GM04503 (cell line): ENCODE measurements at places on chromosomes 2 and 18.
A peak's percentile ranks its signal among the peaks of the same experiment; 100 is the strongest.

DNA sequence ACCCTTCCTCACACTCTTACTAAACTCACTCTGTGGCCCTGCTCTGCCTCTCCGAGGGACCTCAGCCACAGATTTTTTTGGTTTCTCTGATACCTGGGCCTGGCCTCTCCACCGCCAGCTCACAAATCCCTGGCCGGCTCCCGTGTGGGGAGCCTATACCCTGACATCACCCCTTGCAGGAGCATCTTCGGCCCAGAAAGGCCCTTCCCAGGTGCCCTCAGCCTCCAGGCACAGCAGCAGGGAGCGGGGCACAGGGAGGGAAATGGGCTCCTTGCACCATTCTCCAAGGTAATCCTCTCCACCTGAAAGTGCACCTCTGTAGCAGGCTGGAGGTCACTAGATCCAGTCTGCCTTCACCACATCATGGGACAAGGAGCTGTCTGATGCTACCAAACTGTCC, 43.2 kb downstream of the CRACDL start:
- no peak for DNase-seq

- peak; percentile 62 for DNase-seq
These were observed 26.5 kb downstream of the SLC1A4 start for GRCh38 chr2:65015731-65016130.

- DNase-seq: no peak
These were observed 73.7 kb downstream of the ZRANB3 start for GRCh38 chr2:135457279-135457678.

- no peak for DNase-seq
These were observed 865.1 kb upstream of the VRK2 start for GRCh38 chr2:57181315-57182038.

DNA sequence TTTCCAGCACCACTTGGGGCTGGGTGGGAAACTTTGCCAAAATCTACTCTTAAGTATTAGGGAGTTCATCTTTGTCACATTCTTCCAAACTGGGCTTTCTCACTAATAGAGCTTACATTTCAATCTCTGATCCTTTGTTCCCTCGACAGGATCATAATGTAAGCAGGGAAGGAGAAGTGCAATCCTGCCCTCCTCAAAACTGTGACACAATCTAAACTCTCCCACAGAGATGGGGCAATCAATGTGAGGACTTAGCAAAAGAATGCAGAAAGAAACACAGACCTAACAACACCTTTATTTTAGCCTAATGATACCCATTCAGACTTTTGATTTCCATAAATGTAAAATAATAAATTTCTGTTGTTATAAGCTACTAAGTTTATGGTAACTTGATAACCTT, 40.8 kb downstream of the DSEL start:
- DNase-seq: no peak

- DNase-seq: no peak
These were observed 521 bp downstream of the MYCN start for GRCh38 chr2:15940661-15941480.

DNA sequence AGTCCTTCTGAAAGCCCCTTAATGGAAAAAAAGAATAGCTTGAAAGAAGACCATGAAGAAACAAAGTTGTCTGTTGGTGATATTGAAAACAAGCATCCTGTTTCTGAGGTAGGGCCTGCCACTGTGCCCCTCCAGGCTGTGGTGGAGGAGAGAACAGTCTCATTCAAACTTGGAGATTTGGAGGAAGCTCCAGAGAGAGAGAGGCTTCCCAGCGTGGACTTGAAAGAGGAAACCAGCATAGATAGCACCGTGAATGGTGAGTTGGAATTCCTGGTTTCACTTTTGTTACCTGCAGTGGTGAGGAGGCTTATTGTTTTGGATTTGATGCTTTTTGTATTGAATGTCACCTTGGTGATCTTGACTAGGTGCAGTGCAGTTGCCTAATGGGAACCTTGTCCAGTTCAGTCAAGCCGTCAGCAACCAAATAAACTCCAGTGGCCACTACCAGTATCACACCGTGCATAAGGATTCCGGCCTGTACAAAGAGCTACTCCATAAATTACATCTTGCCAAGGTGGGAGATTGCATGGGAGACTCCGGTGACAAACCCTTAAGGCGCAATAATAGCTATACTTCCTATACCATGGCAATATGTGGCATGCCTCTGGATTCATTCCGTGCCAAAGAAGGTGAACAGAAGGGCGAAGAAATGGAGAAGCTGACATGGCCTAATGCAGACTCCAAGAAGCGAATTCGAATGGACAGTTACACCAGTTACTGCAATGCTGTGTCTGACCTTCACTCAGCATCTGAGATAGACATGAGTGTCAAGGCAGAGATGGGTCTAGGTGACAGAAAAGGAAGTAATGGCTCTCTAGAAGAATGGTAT, 13.3 kb downstream of the SLC20A1 start:
- no peak for DNase-seq

GRCh38 chr2:10740226-10740625, 18.8 kb downstream of the ATP6V1C2 start:
- DNase-seq: no peak

DNA sequence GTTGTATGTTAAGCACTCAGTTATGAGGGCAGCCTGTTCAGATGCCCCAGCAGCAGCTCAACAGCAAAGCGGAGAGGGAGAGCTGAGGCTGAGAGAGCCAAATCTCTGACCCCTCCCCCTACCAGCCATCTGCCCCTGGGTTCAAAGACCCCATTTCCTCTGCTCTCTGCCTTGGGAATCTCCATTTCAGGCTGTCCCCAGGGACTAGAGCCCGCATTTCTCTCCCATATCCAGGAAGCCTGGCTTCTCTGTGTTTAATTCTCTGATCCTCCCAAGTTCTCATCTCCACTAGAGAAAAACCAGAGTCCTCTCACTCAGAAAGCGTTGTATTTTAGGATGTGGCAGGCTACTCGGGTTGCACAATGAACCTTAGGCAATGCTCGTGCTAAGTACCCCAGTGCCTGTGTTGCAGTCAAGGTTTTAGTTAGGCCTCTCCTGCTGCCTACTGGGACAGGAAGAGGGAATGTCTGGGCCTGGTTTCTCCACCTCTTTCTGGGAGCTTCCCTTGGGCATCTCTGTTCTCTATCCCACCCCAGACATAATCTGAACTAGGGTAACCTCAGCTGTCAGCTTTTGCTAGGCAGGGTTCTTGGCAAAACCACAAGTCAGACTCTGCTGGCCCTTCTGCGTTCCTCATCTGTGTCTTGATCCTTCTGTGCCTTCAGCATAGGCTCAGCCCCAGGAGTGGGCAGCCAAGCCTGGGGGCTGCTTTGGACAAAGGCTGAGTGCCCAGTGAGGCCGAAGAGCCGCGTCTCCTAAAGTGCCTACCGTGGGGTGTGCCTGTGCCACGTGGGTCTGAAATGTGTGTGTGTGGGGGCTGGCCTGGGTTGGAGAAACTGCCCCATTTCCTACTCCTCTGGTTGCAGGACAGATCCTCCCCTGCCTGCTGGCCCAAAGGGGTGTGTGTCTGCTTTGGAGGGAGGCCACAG, 96.8 kb downstream of the STPG4 start:
- peak; percentile 77 for DNase-seq

DNA sequence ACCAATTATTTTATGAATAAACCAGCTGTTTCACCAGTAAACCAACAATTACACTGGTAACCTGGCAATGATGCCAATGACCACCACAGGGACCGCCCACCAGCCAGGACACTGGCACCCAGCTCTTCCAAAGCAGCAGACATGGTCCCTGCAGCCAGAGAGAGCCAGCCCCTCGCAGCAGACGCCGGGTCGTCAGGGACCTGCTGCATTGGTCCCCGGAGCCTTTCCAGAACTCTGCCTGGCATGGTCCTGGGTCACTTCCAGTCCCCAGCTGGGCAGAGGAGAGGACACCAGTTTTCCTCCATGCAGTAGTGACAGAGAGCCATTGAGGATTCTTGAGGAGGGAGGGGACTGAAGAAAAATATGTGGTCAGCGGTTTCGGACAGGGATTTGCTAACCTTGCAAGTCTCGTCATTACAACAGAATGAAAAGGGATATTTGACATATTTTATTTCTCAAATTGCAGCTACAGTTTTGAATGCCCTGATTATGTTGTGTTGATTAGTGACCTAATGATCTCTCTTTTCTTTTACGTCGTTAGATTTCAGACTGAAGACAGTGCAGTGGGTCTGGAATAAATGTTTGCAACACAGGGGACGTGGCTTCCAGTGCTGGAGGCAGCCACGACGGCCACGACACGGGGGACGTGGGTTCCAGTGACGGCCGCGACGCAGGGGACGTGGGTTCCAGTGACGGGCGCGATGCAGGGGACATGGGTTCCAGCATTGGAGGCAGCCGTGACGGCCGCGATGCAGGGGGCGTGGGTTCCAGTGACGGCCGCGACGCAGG, 154.5 kb downstream of the TPO start:
- no peak for DNase-seq

DNA sequence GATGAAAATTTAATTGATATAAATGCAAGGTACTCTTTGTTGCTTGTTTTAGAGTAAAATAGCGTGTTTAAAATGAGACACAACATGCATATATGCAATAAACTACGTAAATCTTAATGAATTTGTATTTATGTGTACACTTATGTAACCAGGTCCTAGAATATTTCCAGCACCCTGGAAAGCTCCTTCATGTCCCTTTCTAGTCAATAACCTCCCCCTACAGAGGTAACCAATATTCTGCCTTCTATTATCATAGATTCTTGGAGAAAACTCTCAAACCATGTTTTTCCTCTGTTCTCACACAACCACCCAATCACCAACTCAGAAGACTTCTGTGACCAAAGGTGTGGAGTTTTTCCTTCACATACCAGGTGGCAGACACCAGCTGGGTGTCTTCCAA, 79.6 kb upstream of the THUMPD2 start:
- no peak for DNase-seq

GRCh38 chr18:24214913-24215312, 76.1 kb downstream of the CABYR start:
- no peak for DNase-seq

DNA sequence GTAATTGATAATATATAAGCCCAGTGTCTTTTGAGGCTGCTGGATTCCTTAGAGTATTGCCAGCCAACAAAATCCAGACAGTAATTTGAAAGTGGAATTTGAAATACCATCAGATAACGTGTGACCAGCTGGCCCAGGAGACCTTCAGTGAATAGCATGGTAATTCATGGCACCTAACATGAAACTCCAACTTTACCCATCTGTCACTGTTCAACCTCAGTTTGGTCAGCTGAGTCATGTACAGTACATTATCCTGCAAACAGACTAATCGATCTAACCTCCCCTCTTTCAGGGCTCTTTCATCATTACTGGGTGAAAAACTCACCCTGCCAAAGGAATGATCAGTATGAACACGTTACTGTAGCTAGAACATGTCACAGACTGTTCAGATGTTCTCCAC, 230.6 kb downstream of the DOK6 start:
- DNase-seq: no peak

GRCh38 chr2:191678437-191679100, 633 bp downstream of the NABP1 start:
- DNase-seq: no peak

- DNase-seq: no peak
These were observed 149.6 kb downstream of the NCKAP5 start for GRCh38 chr2:133418671-133419070.

- DNase-seq: peak; percentile 84
These were observed 309.0 kb upstream of the GULP1 start for GRCh38 chr2:187982668-187983067.

DNA sequence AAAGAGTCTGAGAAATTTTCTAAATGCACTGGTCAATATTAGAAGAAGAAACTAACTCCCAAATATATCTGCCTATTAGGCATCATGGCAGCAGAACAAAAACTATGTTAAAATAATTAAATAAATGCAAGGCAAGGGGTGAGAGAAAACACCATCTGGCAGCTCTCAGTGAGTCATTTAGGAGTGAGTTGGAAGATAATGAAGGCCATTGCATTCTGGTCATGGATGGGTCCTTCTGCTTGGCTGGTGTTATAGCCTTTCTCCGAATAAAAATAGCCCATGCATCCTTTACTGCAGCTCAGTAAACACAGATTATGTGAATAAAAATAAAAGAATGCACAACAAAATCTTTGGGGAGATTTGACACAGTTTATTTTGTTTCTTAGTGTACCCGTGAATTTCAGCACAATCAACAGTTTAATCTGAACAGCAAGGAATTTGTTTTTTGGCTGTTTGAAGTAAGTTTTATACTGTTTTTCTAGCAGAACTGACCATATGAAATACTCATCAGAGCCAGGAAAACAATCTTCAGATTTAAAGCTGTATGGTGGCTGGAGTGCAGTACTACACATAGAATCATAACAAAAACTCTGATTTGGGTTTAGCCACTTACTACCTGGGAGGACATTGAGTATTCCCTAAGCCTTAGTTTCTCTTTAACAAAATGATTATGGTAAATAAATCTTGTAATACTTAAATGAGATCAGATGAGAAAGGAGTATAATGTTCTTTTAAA, 225.1 kb upstream of the ITGA4 start:
- peak; percentile 39 for DNase-seq

GRCh38 chr2:85681372-85681763, 12.8 kb upstream of the GNLY start:
- DNase-seq: no peak

DNA sequence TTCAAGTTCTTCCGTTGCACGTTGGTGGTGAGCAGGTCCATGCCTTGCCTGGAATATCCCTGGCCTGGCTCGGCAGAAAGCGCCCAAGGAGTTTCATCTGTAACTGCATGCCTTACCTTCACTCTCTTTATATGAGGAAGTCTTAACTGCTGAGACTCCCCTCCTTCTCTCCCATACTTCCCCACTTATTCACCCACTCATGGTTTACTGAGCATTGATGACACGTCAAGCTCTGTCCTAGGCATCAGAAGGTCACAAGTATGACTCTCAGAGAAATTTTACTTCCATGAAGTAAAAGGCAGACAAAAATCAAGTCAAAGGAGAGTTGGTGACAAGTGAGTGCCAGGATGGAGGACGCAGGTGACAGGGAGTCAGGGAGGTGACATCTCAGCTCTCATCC, 68.2 kb downstream of the TBC1D8 start:
- no peak for DNase-seq

DNA sequence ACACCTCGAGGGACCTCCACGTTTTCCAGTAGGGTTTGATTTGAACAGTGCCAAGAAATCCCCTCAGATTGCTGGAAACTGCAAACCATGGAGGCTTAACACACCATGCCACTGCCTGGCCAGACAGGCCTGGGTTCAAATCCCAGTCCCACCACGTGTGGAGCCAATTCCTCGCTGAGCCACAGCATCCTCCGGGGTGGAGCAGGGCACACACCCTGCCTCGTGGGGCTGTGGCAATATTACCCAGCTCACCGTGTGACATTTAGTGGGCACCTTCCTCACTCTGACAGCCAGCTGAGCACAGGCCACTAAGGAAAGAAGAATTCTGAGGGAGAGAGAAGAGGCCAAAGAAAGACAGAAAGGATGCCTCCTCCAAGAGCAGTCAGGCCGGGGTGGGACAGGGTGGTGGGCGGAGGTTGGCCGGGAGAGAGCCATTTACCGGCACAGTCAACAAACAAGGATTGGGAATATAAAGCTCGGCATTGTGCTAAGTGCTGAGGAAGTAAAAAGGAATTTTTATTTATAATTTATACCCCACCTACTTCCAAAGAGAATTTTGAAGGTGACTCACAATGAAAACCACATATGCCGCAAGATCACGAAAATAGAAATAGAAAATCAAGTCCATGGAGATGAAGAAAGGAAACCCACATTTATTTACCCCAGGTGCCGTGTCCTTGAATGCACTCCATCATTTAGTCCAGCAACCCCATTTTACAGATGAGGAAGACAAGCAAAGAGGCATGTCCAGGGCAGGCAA, 111.5 kb downstream of the MCFD2 start:
- DNase-seq: peak; percentile 94

- DNase-seq: no peak
These were observed 81.0 kb downstream of the SP3 start for GRCh38 chr2:173884025-173884802.
